ENCODE measurements at places on chromosomes 12 and 14. TPM values are rescaled to one million over a fixed set of nuclear protein-coding genes. Genes with fewer than 3 reads are reported as not detected.

DNA sequence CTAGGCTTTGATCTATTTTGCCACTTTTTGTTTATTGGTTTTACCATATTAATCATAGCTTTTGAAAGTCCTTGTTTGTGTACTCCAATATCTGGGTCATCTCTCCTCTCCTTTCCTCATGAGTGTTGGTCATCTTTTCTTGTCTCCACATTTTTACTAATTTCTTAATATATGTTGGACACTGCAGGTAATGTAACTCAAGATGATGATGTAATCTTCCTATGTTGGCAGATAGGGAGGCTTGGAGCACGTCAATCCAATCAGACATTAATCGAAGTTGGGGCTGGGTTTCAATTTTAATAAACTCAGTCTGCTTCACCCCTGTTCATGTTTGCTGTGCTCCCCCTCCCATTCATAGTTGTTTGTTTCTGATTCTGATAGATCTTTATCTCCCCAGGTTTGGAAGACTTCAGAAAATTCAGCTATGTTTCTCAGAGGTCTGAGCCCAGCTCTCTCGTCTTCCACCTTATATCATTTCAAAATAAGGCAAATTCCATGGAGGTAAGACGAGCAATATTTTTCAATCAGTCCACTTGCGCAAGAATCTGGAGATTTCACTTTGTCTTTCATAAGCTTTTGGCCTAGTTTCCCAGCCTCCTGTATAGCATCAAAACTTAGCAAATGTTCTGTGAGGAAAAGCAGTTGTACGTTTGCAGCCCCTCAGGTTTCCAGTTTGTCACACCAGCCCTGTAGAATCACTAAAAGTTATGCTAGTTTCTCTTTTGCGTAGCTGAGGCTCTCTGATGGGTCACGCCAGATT is 504.1 kb downstream of the TMTC2 start:
- peak; percentile 18 for DNase-seq

- DNase-seq = no peak
Measured at GRCh38 chr12:94643606-94644005, 6.8 kb downstream of the TMCC3 start.

DNA sequence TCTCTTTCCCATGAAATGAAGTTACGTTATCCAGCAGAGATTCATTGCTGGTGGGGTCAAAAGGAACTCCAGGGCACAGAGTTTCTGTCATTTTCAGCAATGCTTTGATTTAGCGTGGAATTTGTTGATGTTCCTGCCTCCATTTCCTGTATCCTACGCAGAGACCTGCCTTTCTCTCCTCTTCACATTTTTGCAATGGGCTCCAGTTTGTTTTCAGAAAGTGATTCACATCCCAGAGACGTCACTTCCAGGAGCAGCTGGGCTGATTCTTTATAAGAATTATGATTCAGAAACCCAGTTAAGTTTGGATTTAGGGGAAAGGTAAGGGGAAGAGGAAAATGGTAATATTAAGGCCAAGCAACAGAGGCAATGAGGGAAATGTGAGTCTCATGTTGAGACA is 11.6 kb downstream of the RNASE10 start:
- no peak for DNase-seq

GRCh38 chr14:85281921-85282320 is 248.0 kb upstream of the FLRT2 start:
- no peak for DNase-seq

DNA sequence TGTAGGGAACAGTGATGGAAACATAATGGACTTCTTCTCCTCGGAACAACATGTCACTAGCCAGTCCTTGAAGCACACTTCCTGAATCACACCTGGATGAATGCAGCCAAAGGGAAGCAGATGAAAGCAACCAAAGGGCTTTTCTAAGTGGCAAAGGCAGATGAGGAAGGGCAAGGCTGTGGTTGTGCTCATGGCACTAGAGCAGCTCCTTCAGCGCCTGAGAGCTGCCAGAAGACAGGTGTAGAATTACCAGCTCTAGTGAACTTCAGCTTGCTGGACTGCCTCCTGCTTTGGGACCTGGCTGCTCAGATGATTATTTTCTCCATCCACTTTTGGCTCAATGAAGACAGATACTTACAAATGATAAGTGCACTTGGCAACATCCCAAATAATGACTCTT is 1372.1 kb upstream of the SEL1L start:
- no peak for DNase-seq

- DNase-seq = no peak
Measured at GRCh38 chr12:72207079-72207478, 65.1 kb upstream of the TRHDE start.

Gene NOP9
- total RNA-seq = 12.5 TPM

- DNase-seq = no peak
Measured at GRCh38 chr14:76467711-76468155, 91.8 kb downstream of the ESRRB start.

Gene GNS
- total RNA-seq = 117 TPM

GRCh38 chr12:47277972-47278448 is 198.3 kb upstream of the AMIGO2 start:
- DNase-seq = no peak

DNA sequence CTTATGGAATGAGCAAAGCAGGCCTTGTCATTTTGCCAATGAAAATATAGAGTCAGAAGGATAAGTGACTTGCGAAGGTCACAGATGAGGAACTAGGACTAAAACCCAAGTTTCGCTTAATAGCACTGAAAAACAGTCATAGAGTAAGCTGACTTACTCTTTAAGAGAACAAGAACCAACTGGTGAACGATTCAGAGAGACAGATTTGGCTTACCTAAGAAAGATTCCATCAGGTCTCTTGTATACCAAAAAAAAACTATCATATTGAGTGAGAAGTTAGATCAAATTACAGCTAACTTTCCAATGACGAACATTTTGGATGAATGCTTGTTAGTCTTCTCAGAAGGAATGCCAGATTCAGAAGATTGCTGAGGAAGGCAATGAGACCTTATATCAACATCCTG is 74.2 kb downstream of the ZFC3H1 start:
- no peak for DNase-seq

DNA sequence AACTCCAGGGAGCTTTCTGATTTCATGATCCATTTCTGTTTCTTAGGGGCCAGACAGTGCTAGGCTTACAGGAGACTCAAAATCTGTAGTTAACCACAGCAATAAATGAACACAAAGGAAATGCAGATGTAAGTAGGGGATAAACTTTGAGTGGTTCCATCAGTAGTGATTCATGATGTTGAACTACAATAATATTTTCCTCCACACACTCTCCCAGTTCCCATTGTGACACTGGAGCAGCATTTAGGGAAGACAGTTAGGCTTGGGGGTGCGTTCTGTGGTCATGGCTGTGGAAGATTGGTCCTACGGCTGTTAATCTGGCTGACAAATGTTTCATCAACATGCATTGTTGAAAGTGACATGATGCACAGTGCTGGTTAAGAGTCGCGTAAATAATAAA is 66.9 kb downstream of the HMGA2 start:
- peak; percentile 55 for DNase-seq

DNA sequence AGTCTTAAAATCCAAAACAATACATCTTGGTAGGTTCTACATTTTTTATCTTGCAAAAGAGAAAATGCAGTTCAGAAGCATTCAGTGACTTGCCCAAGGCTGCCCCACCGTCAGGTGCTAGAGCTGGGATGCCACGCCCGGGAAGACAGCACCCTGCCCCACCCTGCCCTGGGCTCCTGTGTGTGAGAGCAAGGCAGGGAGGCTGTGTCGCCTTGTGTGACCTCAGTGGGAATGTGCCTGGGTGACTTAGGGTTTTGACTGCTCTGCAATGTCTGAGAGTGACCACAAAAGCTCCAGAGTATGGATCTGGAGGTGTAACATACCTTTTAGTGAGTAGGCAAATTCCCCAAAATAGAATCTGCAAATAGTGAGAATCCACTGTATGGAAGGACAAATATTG is 60.0 kb downstream of the AACS start:
- no peak for DNase-seq

DNA sequence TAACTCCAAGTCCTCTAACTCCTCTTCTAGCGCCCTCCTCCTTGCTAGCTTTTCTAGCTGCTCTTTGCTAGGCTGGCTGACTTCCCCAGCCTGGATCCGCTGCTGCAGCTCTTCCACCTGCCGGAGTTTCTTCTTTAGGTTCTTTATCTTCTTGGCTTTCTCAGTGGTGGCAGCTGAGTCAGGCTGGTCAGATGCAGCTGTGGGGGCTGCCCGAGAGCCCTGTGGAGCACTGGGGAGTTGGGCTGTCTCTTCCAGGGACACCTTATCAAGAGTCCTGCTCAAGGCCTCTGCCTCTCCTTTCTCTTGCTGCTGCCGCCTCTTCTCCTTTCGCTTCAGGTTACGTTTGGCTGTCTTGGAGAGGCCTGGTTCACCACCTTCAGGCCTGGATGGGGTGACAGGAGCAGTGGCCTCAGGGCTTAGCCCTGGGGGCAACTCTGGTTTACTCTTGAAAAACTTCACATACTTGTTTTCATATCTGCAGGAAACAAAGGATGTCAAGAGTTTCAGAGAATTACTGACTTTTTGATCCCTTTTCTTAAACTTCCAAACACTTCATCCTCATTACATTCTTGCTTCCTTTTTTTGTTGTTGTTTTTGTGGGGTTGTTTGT is 25.7 kb downstream of the PYM1 start:
- no peak for DNase-seq

Gene CIROP
- total RNA-seq = 0.72 TPM

Gene SCYL2
- 35.9 TPM for total RNA-seq
